ENCODE measurements at places on chromosomes 1 and 21. TPM values are rescaled to one million over a fixed set of nuclear protein-coding genes. Genes with fewer than 3 reads are reported as not detected.

RGS16 gene
- 3.9 TPM for total RNA-seq

KCNT2 gene
- total RNA-seq = 2.5 TPM

PCP4L1 gene
- not detected for total RNA-seq

DNA sequence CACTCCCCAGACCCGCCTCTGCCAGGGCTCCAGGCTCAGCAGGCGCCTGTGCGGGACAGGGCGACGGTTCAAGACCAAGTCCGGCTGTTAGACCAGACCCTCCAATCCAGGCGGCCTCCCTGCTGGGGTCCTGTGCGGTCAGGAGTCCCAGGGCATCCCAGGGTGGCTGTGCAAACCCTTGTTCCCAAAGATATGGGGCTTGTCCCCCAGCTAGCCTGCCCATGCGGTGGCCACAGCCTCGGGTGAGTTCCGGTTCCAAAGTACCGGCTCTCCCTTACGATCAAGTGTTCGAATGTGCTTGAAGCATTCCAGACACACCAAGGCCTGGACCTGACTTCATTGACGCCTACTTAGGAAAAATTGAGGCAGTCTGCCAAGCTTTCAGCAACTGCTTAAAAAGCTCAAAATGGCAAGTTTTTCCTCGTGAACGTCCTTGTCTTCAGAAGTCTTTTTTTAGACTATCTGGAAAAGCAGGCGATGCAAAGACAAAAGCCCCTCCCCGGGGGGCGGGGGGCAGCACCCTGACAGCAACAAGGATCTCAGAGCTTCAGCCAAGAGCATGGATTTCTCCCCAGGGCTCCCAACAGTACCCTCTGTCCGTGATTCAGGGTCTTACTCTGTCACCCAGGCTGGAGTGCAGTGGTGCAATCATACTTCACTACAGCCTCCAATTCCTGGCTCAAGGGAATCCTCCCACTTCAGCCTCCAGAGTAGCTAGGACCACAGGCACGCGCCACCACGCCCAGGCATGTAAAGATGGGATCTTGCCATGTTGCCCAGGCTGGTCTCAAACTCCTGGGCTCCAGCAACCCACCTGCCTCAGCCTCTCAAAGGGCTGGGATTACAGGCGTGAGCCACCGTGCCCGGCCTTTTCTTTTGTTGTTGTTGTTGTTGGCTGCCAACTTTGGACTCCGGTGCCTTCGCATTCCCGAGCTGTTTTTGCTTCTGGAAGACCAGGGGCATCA lies 2.3 kb downstream of the FAAP20 start:
- DNase-seq = peak; percentile 66

DNA sequence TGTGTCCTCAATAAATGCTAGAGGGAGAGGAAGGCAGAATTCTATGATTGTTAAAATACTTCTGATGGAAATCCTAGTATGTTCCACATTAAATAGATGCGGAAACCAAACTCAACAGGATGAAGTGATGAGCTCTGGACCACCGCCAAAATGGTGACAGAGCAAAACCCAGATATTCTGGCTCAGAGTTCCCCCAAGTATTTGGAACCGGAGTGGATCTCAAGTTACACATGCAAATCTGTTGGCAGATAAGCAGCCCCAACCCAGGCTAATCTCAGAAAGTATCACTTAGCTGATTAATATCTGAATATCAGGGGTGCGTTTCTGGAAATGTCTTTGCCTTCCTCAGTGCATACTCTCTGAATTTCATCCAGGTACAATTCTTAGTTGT lies 17.4 kb upstream of the GRHL3 start:
- no peak for DNase-seq

GRCh38 chr1:19640363-19641316 lies 3.5 kb upstream of the NBL1 start:
- DNase-seq = no peak

DNA sequence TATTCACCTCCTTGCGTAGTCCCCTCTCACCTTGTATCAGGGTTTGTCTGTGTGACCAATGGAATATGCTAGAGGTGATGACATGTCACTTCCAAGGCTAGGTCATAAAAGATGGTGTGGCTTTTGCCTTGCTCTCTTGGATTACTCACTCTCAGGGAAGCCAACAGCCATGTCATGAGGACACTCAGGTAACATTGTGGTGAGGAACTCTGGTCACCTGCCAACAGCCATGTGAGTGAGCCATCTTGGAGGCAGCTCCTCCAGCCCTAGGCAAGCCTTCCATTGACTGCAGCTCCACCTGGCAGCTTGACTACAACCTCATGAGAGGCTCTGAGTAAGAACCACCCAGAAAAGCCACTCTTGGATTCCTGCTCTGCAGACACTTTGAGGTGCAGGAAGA lies 11.0 kb upstream of the HEYL start:
- no peak for DNase-seq

DNA sequence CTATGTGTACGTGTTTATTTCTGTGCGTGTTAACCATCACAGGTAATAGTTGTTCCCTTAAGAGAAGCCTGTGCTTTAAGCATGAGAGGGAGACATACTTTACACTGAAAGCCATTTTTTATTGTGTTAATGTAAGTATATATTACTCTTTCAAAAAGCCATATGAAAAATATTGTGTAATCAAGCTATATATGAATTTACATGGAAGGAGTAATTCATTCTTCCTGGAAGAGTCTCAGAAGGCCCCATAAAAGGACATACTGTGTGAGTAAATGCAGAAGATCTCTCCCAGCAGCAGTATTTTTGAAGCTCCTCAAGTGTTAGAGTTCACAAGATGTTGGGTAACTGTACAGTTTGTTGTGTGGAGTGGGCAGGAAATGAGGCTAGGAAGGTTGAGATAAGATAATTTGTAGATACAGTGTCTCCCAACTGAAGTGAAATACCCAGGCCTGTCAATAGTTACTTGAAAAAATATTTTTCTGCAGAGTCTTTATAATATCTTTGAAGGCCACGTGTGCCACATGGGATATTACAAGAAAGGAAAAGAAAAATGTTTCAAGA lies 138.3 kb downstream of the PTGER3 start:
- no peak for DNase-seq

- DNase-seq = no peak
Observed at GRCh38 chr1:203321273-203322052, 16.1 kb downstream of the BTG2 start.

All from uterus (tissue), 4 donors.